Bronchial smooth muscle cell (primary cell): ENCODE measurements at places on chromosomes 1 and 21. TPM values are rescaled to one million over a fixed set of nuclear protein-coding genes. Genes with fewer than 3 reads are reported as not detected.

LRP8 gene
- 3.4 and 3.5 TPM in 2 replicates for total RNA-seq

ANP32E gene
- 24.6 and 39.2 TPM in 2 replicates for total RNA-seq

S100A12 gene
- total RNA-seq = not detected in 2 replicates

RNF11 gene
- 64.6 and 83.1 TPM in 2 replicates for total RNA-seq
